ENCODE measurements at places on chromosomes 4 and X. TPM values are rescaled to one million over a fixed set of nuclear protein-coding genes. Genes with fewer than 3 reads are reported as not detected.
A peak's percentile ranks its signal among the peaks of the same experiment; 100 is the strongest.

- DNase-seq = no peak
These were observed 277.6 kb downstream of the SPANXN1 start for GRCh38 chrX:145524931-145525330.

DNA sequence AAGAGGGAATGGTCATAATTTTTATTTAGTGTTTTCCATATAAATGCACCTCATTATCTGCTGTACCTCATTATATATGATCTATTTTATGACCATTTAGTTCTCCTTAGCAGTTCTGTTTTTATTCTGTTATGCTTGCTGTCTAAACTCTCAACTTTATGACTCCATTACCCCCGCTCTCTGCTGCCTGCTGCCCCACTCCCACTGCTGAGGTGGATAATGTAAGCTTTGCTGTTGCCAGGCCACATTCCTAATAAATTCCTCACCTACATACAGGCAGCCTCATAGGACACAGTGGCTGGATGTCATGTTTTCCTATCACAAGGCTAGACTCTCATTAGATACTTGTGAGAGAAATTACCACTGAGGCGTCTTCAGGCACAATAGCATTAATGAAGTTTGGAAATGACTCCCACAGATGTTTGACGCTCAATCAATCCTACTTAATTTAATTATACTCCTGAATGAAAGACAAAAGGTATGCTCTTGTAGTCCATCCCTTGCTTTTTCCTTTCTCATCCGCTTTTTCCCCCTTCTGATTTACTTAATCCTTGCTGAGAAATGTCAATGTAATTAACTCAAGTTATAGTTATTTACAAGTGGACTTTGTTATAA is 497.5 kb upstream of the IGFBP7 start:
- DNase-seq = no peak

The RBM46 gene
- total RNA-seq = 0.11 TPM

- no peak for DNase-seq
These were observed 6.2 kb upstream of the CXCL13 start for GRCh38 chr4:77599378-77599777.

The MEPE gene
- not detected for total RNA-seq

The NEUROG2 gene
- total RNA-seq = not detected

The ZDHHC15 gene
- total RNA-seq = 0.12 TPM

- no peak for DNase-seq
These were observed 101.6 kb downstream of the NPNT start for GRCh38 chr4:105996845-105997244.

The PHKA1 gene
- total RNA-seq = 1.8 TPM

- DNase-seq = no peak
These were observed 13.0 kb upstream of the SEPSECS start for GRCh38 chr4:25172961-25173915.

The PAK3 gene
- total RNA-seq = 1.5 TPM

The TRIM75 gene
- total RNA-seq = not detected

The PTCHD1 gene
- total RNA-seq = 0.02 TPM

- no peak for DNase-seq
These were observed 42.5 kb upstream of the LEF1 start for GRCh38 chr4:108210989-108211835.

- DNase-seq = no peak
These were observed 10.1 kb downstream of the ELF4 start for GRCh38 chrX:130100180-130100579.

The CXXC4 gene
- total RNA-seq = 1.0 TPM

The CT45A5 gene
- not detected for total RNA-seq

DNA sequence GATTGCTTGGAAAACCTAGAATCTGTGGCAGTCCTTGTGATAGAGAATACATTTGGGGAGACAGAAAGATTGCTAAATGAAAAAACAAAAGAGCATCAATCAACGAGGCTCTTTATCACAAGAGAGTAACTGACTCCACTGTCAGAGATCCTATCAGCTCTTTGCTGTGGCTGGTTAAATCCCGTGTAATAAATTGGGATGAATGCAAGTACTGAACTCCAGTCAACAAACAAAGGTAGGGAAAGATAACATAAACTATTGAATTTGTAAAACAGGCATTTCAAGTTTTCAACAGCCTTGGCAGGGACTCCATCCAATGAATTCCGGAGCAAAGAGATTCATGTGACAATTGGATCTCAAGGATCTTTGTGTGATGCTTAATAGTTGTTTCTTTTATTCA is 21.3 kb downstream of the MMRN1 start:
- DNase-seq = no peak

The CXCL10 gene
- total RNA-seq = 2.9 TPM

The ATP11C gene
- total RNA-seq = 21.4 TPM

The TMSB15A gene
- total RNA-seq = not detected

The UCP1 gene
- not detected for total RNA-seq

GRCh38 chr4:19577097-19577496 is 674.6 kb upstream of the SLIT2 start:
- no peak for DNase-seq

The PRICKLE3 gene
- total RNA-seq = 5.4 TPM

The SLBP gene
- total RNA-seq = 13.1 TPM

The WDR17 gene
- 0.12 TPM for total RNA-seq

The HSFX2 gene
- not detected for total RNA-seq

DNA sequence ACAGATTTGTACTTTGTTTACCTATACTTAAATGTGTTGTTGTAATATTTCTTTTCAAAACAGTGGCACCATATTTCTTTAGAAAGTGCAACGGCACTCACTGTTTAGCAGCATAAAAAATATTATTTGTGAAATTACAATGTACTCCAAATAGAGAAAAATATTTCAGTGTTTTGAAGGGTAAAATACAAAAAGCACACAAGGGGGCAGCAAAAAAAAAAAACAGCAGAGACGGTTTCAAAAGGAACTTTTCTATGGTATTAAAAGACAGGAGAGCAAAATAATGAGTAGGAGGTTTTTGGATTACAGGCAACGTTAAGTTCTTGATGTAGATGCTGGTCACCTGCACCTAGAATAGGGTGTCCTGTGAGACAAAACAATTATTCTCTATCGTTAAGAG is 2.0 kb downstream of the NUDT11 start:
- DNase-seq = no peak

The BMPR1B gene
- 1.6 TPM for total RNA-seq

GRCh38 chr4:17707671-17708070 is 73.8 kb downstream of the FAM184B start:
- DNase-seq = no peak

DNA sequence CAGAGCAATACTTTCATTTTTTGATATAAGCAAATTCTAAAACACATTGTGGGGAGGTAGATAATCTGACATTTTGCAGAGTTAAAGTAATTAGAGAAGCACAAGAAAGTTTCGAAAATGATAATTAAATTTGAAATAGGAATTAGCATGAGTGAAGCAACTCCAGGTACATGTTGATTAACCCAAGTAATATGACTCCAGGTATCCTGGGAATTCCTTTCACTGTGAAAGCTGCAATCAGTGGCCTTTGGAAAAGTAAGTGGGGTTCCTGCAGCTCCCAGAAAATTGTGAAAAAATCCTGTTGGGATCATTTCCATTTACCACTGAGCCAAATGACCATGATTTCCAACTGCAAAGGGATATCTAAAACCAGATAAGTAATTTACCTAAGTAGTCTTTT is 26.0 kb upstream of the CXCL2 start:
- no peak for DNase-seq

The ELF2 gene
- 18.9 TPM for total RNA-seq

DNA sequence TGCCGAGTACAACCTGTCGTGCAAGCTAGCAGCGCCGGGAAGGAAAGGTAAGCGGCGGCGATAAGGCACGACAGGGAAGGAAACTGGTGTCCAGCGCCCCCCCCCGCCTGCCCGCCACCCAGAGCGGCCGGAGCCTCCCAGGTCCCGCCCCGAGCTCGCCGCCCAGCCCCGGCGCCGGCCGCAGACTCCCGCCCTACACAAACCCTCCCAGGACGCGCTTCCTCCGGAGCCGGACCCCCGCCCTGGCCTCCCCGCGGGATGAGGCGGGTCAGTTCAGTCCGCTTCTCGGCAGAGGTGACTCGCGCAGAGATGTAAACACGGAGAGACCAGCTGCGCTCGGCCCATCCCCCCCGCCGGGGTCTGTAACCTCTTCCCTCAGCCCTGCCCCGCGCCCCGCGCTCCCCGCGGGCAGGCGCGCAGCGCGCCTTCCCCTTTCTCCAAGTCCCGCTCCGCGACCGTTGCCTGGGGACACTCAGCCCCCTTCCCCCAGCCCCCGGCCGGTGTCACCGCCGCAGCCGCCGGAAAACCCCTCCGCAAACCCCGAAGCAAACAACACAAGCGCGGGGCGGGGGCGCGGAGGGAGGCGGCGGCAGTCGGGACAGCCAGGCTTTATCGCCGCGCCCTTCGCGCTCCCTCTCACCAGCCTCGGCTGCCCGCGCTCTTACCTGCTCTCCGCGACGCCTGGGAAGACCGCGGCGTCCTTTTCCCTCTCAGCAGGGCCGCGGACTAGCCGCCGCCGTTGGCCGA is 543 bp downstream of the ELF2 start:
- peak; percentile 91 for DNase-seq

DNA sequence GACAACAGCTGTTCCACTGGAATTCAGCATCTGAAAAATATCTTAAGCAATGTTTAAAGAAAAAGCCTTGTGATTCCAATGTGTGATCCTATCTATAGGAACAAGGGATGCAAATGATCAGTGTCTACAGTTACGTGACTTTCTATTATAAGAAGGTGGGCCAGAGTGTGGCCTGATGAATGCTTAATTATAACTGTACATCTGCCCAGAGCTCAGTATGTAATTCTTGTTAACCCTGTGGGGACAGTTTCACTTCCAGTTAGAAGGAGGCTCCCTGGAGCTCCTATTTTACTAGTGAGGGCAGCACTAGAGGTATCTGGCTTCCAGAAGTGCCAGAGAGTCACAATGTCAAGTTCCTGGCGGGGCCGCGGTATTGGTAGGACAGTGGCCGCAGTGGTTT is 288.5 kb downstream of the USP46 start:
- no peak for DNase-seq

DNA sequence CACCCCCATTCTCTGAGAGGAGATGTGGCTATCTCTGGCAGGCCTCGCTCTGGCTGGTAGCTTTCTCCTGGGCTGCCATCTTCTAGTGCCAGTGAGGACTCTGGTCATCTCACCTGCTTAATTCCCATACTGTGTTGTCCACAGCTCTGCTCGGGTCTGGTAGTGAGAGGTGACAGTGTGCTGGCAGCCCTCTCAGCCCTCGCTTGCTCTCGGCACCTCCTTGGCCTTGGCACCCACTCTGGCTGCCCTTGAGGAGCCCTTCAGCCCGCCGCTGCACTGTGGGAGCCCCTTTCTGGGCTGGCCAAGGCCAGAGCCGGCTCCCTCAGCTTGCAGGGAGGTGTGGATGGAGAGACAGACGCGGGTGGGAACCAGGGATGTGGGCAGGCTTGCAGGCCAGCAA is 52.7 kb downstream of the CPLX1 start:
- no peak for DNase-seq

- DNase-seq = no peak
These were observed 49.2 kb upstream of the MSX1 start for GRCh38 chr4:4810092-4810774.

DNA sequence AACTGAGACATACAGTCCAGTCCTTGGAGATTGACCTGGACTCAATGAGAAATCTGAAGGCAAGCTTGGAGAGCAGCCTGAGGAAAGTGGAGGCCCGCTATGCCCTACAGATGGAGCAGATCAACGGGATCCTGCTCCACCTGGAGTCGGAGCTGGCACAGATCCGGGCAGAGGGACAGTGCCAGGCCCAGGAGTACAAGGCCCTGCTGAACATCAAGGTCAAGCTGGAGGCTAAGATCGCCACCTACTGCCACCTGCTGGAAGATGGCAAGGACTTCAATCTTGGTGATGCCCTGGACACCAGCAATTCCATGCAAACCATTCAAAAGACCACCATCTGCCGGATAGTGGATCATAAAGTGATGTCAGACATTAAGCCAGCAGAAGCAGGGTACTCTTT is 20.4 kb upstream of the FRMPD3 start:
- peak; percentile 46 for DNase-seq

GRCh38 chrX:134694333-134695322 is 36.4 kb upstream of the PLAC1 start:
- no peak for DNase-seq

The EBP gene
- total RNA-seq = 227 TPM

All from right lobe of liver (tissue), 6 donors.